Left cardiac atrium (tissue), 4 donors: ENCODE measurements at places on chromosomes 4 and X. TPM values are rescaled to one million over a fixed set of nuclear protein-coding genes. Genes with fewer than 3 reads are reported as not detected.

DNA sequence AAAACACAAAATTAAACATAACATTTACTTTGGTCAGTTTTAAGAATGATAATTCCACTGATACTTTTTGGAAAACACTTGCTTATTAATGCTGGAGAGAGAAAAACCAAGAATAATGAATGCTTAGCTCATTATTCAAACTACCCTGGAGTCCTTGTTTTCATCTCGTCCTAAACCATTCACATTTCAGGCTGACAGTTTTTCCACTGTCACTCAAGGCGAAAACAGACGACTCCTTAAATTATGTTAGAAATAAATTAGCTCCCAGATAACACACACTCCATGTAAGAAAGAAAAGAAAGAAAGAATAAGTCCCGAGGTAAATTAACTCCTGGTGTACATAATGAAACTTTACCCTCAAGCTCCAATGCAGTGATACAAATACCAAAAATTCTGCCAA lies 33.5 kb downstream of the TLR10 start:
- no peak for DNase-seq

- no peak for DNase-seq
These were observed at the start of gene GDPD2 for GRCh38 chrX:70422851-70423341. TSS of gene GDPD2 (plus strand) at chrX:70423314. CDS start at chrX:70424985, 1,671 bp downstream.

Gene POLN
- total RNA-seq = 6.3 TPM

Gene ABLIM2
- 23.1 TPM for total RNA-seq

GRCh38 chr4:24560868-24561368 lies 23.4 kb downstream of the DHX15 start:
- no peak for DNase-seq

Gene CD38
- 6.9 TPM for total RNA-seq

- no peak for DNase-seq
These were observed 390.0 kb downstream of the FAT4 start for GRCh38 chr4:125704726-125705125.

Gene CYTL1
- 1.4 TPM for total RNA-seq

Gene TRPC5OS
- not detected for total RNA-seq

Gene TMEM271
- total RNA-seq = not detected

GRCh38 chr4:36374836-36375511 lies 93.6 kb downstream of the DTHD1 start:
- no peak for DNase-seq

GRCh38 chr4:91963486-91963885 lies 340.3 kb upstream of the GRID2 start:
- no peak for DNase-seq

Gene PRDM8
- 2.0 TPM for total RNA-seq

DNA sequence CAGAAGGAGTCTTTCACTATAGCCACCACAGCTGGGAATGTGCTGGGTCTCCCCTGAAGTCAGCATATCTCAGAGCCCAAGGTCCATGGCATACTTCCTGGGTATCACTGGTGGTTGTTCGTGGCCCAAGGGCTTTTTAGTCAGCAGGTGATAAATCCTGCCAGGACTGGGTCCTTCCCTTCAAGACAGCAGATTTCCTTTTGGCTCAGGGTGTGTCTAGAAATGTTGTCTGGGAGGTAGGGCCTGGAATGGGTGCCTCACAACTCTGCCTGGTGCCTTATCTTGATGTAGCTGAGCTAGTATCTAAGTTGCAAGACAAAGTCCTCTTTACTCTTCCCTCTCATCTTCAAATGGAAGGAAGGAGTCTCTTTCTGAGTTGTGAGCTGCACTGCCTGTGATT lies 102.4 kb upstream of the TMLHE start:
- no peak for DNase-seq

GRCh38 chr4:37685161-37685822 lies 884 bp downstream of the RELL1 start:
- DNase-seq = no peak
